ENCODE measurements at places on chromosomes 2 and 18.

GRCh38 chr2:23269747-23270146 is 115.2 kb upstream of the KLHL29 start:
- no peak for DNase-seq

DNA sequence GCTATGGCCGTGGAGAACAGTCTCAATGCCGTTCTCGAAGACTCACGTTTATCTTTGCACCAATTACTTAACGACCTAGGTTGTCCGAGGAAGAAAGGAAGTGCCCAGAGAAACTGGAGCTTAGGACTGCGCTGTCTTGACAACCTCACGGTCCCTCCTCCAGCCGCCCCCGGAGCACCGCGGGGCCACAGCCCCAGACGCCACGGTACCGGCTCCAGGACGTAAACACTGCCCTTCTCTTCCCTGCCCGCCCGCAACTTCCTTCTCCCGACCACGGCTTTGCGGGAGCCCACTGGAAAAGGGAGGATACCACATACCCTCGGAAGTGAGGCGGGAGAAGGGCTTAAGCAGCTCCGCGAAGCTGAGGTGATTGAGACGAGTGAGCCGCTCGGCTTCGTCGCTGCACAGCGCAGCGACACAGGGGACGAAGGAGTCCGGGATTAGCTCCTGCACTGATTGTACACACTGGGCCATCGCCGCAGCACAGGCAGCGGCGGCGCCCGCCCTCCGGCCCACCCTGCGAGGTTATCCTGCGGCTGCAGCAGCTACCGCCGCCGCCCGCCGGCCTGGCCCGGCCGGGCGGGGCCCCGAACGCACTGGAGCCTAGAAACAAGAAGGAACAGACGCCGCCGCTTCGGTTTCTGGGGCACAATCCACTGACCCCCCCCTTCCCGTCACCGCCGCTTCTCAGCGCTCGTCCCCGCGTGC is 483 bp downstream of the TRAPPC8 start:
- no peak for DNase-seq

GRCh38 chr2:209259767-209260166 is 164.1 kb upstream of the MAP2 start:
- no peak for DNase-seq

GRCh38 chr2:118380915-118381653 is 292.8 kb downstream of the INSIG2 start:
- no peak for DNase-seq

GRCh38 chr2:235345745-235346144 is 148.1 kb upstream of the AGAP1 start:
- no peak for DNase-seq

DNA sequence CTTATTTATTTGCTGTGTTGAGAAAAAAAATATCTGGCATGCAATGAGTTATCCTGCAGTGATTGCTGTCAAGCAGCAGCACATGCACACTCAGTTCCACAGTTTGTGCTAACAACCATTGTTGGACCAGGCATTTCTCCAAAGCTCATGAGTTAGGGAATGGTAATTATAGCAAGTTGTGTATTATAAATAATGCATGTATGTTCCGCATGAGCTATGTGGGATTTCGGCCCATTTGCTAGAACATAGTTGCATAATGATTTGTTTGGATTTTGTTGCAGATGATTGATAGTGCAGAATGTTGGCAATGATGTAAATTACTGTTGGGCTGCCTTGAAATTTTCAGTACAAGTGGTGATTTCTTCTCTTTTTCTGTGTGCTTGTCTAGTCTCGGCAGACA is 10.7 kb downstream of the KCNJ3 start:
- DNase-seq, result no peak

DNA sequence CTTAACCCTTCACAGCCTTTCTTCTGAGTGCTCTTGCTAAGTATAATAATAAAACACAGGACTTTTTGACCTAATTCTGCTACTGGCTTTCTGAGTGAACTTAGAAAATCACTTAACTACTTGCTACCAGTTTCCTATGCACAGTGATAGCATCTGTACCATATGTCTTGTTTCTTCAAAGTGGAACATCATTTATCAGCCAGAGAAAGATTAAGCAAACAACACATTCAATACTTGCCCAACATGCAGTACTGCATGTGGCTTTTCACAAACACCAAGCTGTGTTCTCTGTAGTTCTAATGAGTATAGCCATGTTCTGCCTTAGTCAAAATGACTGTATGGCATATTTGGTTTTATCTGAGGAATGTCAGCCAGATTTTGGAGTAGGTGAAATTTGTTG is 1286.6 kb upstream of the ZEB2 start:
- no peak for DNase-seq

DNA sequence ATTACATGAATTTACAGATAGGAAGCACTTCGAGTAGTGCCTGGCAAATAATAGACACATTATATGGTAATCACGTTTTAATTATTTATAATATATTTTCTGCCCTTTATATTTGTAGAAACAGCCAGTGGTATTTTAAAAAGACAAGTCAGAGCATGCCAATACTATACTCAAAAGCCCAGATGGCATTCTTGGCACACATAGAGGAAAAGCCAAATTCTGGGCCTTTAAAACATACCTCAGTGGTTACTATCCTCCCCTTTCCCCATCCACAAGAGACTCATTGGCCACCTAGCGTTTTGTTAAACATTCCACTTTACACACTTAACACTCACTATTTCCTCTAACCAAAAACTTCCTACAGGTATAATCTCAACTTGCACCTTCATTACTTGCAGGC is 63.3 kb upstream of the ZNF804A start:
- DNase-seq, result no peak

GRCh38 chr18:58580623-58581022 is 48.3 kb downstream of the ALPK2 start:
- DNase-seq, result no peak

GRCh38 chr2:218927422-218927821 is 32.0 kb upstream of the CDK5R2 start:
- DNase-seq, result no peak

DNA sequence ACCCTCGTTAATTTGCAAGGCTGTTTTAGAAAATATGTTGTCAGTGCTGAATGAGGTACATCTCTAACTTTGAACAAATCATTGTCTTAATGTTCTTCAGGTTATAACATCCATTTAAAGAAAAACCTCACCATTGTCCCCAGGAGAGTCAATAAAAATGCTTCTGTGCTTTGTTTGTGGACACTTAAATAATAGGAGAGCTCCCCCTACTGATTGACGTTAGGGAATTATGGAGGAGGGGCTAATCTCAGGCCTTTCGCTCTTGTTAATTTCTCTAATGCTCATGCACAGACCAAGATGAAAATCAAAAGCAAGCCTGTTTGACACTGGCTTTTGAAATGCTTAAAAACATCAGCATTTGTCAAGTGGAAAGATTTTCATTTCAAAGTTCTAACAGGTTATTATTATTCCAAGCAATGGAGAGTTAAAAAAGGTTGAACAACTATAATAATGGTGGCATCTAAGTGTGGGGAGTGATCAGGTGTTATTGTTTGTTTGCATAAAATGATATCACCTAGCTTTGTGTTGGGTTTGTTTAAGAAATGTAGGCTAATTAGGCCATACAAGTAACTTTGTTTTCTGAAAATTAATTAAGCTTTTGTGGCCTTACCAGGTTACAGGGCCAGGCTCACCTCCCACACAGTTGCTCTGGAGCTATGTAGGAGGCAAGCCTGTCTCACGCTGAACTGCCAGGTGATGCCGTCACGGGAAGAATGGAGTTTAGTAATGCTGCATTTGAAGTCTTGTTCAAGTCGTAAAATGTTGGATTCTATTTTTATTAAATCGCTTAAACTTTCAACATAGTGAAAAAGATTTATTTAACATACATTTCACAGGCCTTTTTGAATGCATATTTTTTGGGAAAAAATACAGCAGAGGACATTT is 51.7 kb upstream of the SMIM21 start:
- no peak for DNase-seq

- no peak for DNase-seq
These were observed 305.3 kb downstream of the PARD3B start for GRCh38 chr2:204850581-204850980.

DNA sequence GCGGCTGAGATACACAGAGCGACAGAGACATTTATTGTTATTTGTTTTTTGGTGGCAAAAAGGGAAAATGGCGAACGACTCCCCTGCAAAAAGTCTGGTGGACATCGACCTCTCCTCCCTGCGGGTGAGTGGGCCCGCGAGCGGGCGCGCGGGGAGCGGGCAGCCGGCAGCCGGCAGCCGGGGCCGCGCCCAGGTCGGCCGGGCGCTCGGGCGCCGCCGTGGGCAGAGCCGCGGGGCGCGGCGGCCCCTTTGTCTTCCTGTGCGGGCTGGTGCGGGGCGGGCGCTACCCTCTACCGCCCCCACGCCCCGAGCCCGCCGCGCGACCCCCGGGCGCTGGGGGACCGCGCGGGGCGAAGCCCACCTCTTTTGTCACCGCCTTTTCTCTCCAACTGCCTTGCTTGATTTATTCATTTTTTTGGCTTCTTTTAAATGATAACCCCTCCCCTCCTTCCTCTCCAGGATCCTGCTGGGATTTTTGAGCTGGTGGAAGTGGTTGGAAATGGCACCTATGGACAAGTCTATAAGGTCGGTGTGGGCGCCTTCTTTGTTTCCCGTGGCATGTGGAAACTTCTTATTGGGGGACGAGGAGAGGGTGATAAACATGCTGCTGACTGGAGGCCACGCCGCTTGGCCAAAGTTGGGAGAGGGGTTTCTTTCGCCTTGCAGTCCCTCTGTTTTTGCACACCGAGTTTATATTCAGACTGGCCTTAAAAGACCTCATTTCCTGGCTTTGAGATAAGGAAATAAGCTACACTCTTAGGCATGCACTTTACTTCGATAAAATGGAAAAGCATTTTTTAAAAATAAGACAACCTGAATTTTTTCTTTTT is 722 bp downstream of the MAP4K4 start:
- DNase-seq, result no peak

DNA sequence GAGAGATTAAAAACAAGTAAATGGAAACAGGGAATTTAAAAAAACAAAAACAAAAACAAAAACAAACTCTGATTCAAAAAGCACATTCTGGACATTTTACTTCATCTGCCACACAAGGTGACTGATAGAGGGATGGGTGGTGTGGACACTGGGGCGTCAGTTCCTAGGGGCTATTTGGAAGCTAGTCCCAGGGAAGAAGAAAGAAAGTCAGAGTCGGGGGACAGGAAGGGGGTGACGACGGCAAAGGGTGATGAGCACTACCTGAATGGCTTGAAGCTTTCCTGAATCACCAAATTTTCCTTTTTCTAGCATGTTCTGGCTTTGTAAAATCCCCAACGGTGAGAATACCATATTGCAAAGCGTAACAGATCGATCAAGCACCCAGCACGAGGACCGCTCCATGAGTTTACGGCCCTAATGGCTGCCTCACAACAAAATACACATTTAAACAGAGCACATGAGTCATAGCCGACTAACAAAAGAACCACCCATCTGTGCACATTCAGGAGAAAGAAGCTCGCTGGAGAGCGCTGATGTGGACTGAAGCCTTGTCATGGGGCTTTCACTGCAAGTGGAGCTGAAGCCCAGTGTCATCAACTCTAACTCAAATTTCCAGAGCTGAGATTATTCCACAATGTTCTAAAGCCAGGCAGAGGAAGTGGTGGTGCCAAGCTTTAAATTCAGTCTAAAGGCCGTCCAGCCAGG is 178.9 kb downstream of the LNPK start:
- no peak for DNase-seq

DNA sequence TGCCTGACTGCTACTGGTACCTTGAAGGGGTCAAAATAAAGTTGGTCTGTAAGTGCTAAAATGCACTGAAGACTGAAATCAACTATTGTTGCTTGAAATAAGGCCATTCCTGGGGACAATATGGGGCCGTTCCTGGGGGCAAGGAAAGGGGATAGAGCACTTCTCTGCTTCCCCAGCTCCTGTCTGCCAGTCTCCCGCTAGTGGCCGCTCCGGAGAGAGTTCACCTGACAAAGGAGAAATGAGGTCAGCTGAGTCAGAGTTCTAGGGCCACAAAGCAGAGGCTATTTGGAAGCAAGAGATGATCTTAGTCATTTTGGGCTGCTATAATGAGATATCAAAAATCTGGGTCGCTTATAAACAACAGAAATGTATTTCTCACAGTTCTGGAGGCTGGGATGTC is 345.9 kb downstream of the TSN start:
- no peak for DNase-seq

DNA sequence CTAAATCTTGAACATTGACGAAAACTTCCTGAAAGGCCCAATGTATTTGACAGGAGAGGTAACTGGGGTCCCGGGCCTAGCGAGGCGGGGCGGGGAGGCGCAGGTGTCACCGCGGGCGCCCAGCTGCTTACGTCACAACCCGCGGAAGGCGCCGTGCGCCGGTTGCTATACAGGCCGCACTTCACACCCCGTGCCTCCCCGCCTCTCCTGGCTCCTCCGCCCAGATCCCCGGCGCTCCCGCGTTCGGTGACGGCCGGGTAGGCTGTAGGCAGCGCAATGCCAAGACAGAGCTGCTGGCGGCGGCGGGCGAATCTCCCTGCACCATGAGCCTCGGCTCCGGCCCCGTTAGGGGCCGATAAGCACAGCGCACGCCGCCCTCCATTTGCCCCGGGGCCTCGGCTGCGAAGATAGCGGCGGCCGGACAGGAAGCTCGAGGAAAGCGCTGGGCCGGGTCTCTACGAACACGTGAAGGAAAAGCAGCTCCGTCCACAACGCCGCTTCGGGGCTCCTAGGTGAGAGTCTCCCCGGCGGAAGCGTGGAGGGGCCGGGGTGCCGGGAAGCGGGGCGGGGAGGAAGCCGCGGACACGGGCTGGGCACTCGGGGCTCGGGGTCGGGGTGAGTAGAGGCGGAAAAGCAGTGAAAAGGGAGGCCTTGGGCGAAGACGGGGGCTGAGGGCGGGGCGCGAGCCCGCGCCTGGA is at the start of gene RNF138:
Gene RNF138, plus strand, starts transcription at position 151 of the 698 bp plus-strand sequence. CDS start 903 bp downstream, outside the sequence.
- DNase-seq, result no peak

DNA sequence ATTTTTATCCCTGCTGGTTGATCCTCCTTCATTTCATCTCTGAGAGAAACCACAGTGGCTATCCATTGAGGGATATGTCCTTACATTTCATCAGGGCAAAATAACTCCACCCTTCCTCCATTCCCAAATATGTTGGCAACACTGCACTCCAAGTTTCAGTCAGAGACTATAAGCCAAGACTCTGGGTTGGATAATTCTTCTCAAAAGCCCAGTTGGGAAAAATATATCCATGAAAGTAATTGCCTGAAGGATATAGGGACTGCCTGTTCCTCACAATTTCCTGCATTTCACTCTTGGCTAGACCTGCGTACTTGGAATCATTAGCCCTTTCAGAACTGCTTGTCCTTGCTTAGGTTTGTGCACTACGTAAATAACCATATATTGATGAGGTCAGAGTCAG is 27.9 kb upstream of the EPB41L3 start:
- no peak for DNase-seq

DNA sequence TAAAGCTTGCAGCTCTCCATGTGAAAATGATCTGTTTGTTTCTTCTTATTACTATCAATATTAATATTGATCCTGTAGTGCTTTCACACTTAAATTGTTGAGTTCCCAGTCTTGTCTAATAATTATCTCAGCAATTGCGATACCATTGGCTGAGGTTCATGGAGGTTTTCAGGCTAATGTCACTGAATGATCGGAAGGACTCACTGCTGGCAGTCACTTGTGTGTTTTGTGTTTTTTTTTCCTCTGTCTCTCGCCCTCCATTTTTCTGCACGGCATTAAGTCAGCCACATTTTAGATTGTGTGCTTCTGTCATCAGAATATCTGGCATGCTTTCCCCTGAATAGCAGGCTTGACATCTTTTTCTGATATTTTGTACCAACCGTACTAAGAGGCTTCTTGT is 43.7 kb downstream of the AGAP1 start:
- DNase-seq, result no peak

GRCh38 chr2:178796079-178796677 is 11.0 kb downstream of the TTN start:
- no peak for DNase-seq

Data from cortex of kidney (tissue), 1 donor.